Psoas muscle (tissue), 8 donors: ENCODE measurements at places on chromosomes 3 and 15.
A peak's percentile ranks its signal among the peaks of the same experiment; 100 is the strongest.

GRCh38 chr15:60824196-60824595, 345.3 kb upstream of the ICE2 start:
- no peak for DNase-seq

- DNase-seq, result no peak
Measured at GRCh38 chr3:37667335-37667734, 194.3 kb upstream of the CTDSPL start.

GRCh38 chr3:38229036-38229435, 36.6 kb upstream of the SLC22A13 start:
- no peak for DNase-seq

GRCh38 chr3:64653101-64653500, 34.7 kb downstream of the ADAMTS9 start:
- DNase-seq, result no peak

- DNase-seq, result no peak
Measured at GRCh38 chr15:66961407-66961884, 104.0 kb upstream of the SMAD3 start.

GRCh38 chr15:99140590-99140989, 35.7 kb downstream of the SYNM start:
- no peak for DNase-seq

DNA sequence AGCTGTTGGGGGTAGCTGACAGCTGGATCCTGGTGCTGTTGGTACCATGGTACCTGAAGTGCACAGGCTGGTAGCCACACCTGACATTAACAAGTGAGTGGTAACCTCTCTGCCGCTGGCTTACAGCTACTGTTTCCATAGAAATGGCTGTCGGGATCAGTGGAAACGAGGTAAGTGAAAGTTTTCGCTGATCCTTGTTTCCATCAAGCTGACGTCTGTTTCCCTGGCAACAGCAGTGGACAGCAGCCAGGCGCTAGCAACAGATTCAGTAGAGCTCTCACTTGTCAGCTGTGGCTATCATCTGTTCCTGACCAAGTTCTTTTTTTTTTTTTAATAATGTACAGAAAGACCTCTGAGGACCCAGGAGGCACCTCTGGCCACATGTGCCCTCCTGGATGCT, 166.2 kb downstream of the CHDH start:
- DNase-seq, result no peak

- DNase-seq, result no peak
Measured at GRCh38 chr3:195160257-195160898, 110.6 kb downstream of the XXYLT1 start.

- DNase-seq, result no peak
Measured at GRCh38 chr3:120144267-120144666, 50.0 kb upstream of the GSK3B start.

- no peak for DNase-seq
Measured at GRCh38 chr3:16260046-16260445, 4.7 kb downstream of the DPH3 start.

DNA sequence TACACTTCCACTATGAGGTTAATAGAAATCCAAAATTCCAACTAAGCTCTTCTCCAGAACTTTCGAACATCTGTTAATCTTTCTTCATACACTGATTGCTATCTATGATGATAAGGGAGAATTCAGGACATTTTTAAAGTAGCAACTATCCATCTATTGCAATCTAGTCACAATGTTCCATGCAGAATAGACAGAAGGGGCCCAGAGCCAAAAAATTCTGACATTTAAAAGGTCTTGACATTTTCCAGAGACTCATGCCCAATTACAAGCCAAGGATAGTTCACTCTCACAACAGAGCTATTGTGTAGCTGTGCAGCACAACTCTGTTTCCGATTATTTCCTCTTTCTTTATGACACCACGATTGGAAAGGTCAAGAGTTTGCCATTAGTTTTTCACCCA, 999.7 kb upstream of the ALCAM start:
- no peak for DNase-seq

DNA sequence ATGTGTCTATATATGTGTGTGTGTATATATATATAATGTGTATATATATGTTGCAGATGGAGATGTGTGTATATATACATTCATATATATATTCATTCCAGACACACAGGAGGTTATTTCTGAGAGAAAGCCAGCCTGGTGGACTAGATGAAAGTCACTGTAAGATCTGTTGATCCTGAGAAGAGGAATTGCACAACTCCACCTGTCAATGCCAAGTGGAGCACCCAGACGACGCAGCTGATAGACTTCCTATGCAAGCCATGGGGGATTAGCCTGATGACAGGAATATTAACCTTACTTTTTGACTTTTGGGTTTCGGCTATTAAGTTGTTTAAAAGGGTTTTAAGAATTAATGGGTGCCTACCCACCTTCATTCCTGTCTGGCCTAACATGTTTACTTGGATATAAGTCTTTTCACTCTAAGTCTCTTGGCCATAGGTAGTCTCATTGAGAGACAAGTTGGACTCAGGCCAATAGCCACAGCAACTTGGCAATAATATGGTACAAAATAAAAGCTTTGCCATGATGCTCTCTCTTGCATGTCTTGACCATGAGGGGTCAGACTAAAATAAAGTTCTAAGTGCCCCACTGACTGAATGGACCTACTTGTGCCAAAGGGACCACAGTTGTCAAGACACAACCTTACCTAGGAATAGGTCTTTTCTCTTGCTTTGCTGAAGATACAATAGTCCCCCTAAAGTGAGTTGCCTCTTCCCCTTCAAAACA, 35.9 kb upstream of the GOLGA6L2 start:
- no peak for DNase-seq

GRCh38 chr3:55315396-55315795, 171.7 kb downstream of the WNT5A start:
- DNase-seq, result no peak

DNA sequence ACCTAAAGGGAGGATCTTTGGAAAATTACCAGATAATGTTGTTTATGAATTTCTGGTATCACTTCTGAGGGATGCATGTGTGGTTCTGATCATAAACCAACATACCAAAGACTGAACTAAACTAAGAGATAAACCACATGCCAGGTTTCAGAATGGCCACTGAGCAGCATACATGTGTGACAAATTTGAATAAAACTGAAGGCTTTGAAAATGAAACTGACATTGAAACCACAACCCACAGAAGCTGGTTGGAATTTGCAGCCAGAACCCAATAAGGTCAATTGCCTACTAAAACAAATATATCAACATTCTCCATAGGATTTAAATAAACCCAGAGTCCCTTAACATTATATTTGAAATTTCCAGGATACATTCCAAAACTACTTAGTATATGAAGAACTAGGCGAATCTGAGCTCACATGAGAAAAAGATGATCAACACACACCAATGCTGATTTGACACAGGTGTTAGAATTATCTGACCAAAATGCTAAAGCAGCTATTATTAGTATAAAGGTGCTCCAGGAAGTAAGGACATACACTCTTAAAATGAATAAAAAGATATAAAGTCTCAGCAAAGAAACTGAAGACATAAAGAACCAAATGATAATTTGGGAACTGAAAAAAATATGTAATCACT, 125.0 kb downstream of the ZNF280D start:
- DNase-seq, result no peak

DNA sequence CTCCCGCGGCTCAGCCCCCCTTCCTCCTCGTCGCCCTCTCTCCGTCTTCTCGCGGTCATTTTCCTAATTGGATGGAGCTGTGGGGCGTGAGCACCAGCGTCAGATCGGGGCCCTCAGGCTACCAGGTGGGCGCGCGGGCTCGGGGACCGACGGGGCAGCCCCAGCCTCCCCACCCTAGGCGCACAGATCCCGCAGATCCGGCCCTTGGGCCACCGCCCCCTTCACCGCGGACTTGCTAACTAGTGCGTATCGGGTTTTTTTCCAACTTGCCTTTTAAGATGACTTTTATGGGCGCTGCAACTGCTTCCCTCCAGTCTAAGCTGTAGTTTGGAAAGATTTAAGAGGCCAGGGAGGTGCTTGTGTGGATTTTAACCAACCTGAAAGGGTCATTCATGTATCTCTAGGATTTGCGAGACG, 1.3 kb downstream of the ZNF710 start:
- peak; percentile 57 for DNase-seq

GRCh38 chr15:94081829-94082228, 149.5 kb upstream of the MCTP2 start:
- DNase-seq, result no peak

GRCh38 chr3:141619450-141619849, 118.6 kb upstream of the RNF7 start:
- no peak for DNase-seq

GRCh38 chr3:48434591-48435222, 4.8 kb upstream of the PLXNB1 start:
- DNase-seq, result no peak

GRCh38 chr3:42140665-42141203, 49.6 kb downstream of the TRAK1 start:
- DNase-seq, result no peak

DNA sequence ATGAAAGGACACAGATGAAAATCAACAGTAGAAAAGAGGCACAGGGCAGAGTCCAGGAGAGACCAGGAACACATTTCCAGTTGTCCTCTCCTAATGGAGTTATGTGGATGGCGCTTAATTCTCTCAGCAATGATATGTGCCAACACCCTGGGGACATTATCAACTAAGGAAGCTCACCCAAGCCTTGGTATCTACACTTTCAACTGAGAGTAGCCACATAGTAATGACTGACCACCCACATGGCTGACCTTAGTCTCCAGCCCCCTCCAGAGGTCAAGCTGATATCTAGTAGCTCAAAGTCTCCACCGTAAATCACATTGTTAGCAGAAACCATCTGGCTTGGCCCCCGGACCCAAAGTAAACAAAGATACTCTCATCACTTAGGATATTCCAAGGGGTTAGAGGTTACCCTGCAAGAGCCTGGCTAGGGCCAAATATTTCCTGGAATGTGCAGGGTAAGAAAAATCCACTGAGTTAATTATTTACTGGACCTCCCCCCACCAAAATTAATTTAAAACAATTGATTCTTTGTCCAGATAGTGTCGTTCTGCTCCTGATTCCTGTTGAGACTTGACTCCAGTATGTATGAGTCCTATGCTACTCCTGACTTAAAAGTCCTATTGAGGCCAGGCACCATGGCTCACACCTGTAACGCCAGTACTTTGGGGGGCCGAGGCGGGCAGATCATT, 24.8 kb downstream of the GABRR3 start:
- DNase-seq, result no peak

GRCh38 chr3:28467414-28467813, 118.8 kb upstream of the AZI2 start:
- no peak for DNase-seq

DNA sequence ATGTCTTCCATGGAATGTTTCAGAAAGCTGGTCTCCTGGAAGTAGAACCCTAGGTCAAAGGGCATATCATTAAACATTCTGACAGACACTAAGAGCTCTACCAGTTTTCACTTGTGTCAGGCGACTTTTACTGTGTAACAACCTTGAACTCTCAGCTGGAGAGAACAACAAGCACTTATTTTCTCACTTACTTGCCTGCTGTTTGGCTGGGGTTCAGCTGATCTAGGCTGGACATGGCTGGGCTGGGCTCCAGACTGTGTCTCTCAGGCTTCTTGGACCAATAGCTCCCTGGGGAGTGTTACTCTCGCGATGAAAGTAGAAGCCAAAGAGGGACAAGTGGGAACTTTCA, 527.3 kb downstream of the SHQ1 start:
- no peak for DNase-seq
